Thoracic aorta (tissue), 2 donors: ENCODE measurements at places on chromosomes 3 and 15. TPM values are rescaled to one million over a fixed set of nuclear protein-coding genes. Genes with fewer than 3 reads are reported as not detected.
A peak's percentile ranks its signal among the peaks of the same experiment; 100 is the strongest.

- H3K4me1 ChIP-seq, result no peaks in the 10 kb centered on the region
- no peak overlapping the region for H3K4me3 ChIP-seq
Measured at GRCh38 chr15:93244696-93245660, 156.0 kb upstream of the RGMA start.

GRCh38 chr3:159178209-159178897 lies 376.5 kb downstream of the MFSD1 start:
- no peak for DNase-seq
- no peaks in the 10 kb centered on the region for H3K27me3 ChIP-seq
- H3K4me1 ChIP-seq, result no peaks in the 10 kb centered on the region
- H3K36me3 ChIP-seq, result no peaks in the 10 kb centered on the region
- no peak overlapping the region for H3K27ac ChIP-seq

Gene KNL1
- 11.4 TPM for total RNA-seq

DNA sequence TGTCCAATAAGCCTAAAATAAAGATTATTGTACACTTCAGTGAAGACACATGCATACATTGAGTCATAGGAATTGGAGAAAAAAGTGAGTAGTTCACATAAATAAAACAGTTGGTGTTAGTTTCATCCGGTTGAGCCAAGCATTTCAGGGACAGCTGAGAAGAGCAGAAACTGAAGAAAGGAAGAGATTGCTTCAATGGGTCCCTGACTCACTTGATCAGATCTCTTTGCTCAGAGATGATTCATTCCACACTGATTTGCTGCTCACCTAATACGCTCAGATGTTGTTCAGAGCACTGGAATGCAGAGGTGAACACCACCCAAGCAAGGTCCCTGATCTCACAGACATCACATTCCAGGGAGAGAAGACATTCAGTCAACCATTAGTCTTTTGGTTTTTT lies 93.7 kb downstream of the RAD18 start:
- H3K36me3 ChIP-seq, result no peaks in the 10 kb centered on the region
- H3K27me3 ChIP-seq, result no peaks in the 10 kb centered on the region
- DNase-seq, result no peak
- no peaks in the 10 kb centered on the region for H3K4me1 ChIP-seq
- H3K27ac ChIP-seq, result no peak overlapping the region

DNA sequence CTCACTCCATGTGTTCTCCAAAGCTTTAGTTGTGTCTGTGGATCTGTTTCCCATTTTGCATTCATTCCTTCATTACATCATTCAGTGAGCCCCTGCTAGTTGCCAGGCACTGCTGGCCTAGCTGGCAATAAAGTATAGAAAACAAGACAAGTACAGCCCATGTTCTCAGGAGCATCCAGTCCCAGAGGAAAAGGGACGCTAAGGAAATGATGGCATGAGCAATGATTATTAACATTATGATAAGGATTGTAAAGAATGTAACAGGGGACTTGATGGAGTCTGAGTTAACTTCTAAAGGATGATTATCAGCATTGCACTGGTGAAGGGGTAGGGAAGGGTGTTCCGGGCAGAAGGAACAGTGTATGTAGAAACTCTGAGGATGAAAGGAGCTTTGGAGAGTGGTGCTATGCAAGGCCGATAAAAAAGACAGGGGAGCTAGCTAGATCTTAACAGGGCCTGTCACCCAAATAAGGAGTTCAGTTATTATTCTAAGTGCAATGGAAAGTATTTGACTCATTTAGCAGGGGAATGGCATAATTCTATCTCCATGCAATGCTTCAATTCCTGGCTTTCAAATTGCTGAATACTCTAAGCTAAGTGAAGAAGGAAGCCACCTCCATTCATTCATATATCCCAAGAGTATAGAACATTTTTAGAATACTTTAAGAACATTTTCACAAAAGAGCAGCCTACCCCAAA lies 258.2 kb upstream of the STT3B start:
- H3K27ac ChIP-seq, result peak overlapping the region; percentile 63
- H3K27me3 ChIP-seq, result no peaks in the 10 kb centered on the region

- H3K27ac ChIP-seq, result no peak overlapping the region
- no peak overlapping the region for H3K4me3 ChIP-seq
- no peaks in the 10 kb centered on the region for H3K27me3 ChIP-seq
- DNase-seq, result no peak
Measured at GRCh38 chr3:186339180-186339918, 22.7 kb downstream of the DGKG start.

GRCh38 chr3:16790432-16791400 lies 94.0 kb upstream of the PLCL2 start:
- H3K27ac ChIP-seq, result no peak overlapping the region
- no peaks in the 10 kb centered on the region for H3K27me3 ChIP-seq
- no peak overlapping the region for H3K4me3 ChIP-seq
- no peak for DNase-seq
- H3K36me3 ChIP-seq, result no peaks in the 10 kb centered on the region
- peaks cover 5% of the 10 kb centered on the region for H3K4me1 ChIP-seq

DNA sequence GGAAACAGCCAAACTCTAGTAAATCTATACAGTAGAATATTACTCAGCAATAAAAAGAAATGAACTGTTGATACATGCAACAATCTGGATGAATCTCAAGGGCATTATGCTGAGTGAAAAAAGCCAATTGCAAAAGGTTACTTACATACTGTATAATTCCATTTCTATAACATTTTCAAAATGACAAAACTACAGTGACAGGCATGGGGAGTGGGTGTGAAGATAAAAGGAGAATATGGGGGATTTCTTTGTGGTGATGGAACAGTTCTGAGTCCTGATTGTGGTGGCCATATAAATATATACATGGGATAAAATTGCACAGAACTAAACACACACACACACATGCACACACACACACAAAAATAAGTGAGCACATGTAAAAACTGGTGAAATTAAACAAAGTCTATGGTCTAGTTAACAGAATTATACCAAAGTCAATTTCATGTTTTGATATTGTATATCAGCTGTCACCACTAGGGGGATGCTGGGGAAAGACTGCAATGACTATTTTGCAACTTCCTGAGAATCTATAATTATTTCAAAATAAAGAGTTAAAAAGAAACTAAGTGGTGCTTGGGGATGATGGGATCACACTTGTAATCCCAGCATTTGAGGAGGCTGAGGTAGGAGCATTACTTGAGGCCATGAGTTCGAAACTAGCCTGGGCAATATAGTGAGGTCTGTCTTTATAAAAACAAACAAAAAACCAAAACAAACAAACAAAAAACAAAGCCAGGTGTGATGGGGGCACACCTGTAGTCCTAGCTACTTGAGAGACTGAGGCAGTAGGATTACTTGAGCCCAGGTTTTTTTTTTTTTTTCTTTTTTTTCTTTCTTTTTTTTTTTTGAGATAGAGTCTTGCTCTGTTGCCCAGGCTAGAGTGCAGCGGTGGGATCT lies 66.0 kb downstream of the SPTSSB start:
- H3K27me3 ChIP-seq, result no peaks in the 10 kb centered on the region
- H3K27ac ChIP-seq, result no peak overlapping the region
- no peaks in the 10 kb centered on the region for H3K36me3 ChIP-seq
- no peaks in the 10 kb centered on the region for H3K4me1 ChIP-seq

DNA sequence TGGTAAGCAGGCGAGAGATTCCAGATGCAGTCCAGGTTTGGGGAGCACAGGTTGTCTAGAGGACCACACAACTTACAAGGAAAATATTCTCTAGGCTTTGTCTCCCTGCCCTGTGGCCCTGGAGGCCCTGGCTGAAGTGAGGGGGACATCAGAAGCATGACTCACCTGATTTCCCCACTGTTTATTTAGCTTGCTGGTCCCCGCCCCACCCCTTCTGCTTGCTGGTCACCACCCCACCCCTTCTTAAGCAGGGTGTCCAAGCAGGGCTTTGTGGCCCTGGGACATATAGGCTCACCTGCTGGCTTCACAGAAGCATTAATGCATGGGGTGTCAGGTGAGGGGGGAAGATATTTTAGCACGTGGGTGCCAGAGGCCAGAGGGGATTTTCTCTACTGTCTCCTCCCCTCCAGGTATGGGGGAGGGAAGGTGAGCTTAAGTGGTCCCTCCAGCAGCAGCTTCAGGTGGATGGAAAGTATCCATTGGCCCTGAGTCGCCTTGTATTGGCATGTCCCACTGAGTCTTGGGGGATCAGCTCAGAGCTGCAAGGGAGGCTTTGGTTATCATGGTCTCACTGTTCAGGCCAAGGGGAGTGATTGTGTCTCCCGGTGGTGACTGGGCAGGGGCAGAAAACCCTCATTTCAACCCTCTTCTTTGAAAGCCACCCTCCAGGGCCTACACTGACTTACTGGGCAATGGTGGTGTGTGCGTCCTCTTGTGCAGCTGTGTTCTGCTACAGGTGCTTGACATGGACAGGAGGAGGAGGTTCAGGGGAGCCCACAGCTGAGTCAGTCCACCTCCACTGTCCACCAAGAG lies 49.8 kb downstream of the GASK1A start:
- H3K27ac ChIP-seq, result no peak overlapping the region
- no peaks in the 10 kb centered on the region for H3K27me3 ChIP-seq

DNA sequence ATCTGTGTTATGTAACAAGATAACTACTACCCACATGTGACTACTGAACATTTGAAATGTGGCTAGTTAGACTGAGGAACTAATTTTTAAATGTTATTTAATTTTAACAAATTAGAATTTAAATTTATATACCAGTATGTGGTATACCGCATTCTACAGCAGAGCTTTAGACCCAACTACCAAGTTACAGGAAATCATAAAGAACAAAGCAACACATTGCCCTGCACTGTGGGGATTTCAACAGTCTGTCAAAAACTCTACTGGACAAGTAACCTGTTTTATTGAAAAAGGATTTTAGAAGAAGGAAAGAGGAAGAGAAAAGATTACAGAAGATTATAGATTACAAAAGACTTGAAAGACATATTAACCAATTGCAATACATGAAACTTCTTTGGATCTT lies 64.9 kb downstream of the DPH6 start:
- no peak overlapping the region for H3K4me3 ChIP-seq
- DNase-seq, result no peak
- no peaks in the 10 kb centered on the region for H3K27me3 ChIP-seq
- no peaks in the 10 kb centered on the region for H3K36me3 ChIP-seq
- peaks cover 28% of the 10 kb centered on the region for H3K4me1 ChIP-seq
- no peak overlapping the region for H3K27ac ChIP-seq

GRCh38 chr3:112650482-112650881 lies 9.5 kb upstream of the CCDC80 start:
- DNase-seq, result no peak
- H3K4me3 ChIP-seq, result no peak overlapping the region
- H3K36me3 ChIP-seq, result no peaks in the 10 kb centered on the region
- H3K4me1 ChIP-seq, result peaks cover 5% of the 10 kb centered on the region
- H3K27ac ChIP-seq, result no peak overlapping the region

- H3K36me3 ChIP-seq, result no peaks in the 10 kb centered on the region
- no peak overlapping the region for H3K4me3 ChIP-seq
- no peak overlapping the region for H3K27ac ChIP-seq
Measured at GRCh38 chr3:174955513-174956016, 96.4 kb downstream of the NAALADL2 start.

DNA sequence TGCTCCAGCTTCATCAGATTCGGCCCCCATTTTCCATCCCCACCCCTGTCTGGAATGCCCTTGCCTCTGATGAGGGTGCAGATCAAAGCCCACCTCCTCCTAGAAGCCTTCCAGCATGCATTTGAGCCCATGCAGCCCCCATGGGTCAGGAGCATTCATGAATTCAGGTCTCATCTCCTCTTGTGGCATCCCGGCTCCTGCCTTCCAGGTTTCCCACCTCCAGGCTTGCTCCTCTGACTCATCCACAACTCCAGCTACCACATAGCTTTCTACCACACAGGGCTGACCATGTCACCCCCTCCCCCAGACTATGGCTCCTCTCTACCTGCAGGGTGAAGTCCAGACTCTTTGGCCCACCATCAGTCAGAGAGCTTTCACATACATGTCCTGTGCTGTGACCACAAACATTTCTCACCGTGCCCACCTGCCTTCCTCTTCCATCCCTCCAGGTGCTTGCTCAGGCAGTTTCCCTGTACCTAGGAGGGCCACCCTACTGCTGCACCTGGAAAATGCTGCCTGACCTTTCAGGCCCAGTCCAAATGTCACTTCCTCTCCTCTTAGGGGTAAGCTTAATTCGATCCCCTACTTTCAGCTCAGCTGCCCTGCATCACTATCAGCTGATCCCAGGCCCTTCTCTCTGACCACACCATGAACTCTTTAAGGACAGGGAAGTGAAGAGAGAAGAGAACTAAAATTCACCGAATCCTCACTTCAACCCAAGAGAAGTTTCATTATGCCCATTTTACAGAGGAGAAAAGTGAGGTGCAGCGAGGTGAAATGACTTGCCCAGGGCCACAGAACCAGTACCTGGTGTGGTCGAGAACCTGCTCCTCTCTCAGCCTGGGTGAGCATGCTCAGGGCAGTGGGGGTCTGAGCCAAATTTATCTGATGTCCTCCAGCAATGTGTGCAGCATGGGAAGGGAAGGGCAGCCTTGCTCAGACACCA lies 13.7 kb upstream of the FGD5 start:
- peaks cover 6% of the 10 kb centered on the region for H3K4me1 ChIP-seq
- H3K36me3 ChIP-seq, result no peaks in the 10 kb centered on the region
- no peak overlapping the region for H3K27ac ChIP-seq
- no peak overlapping the region for H3K4me3 ChIP-seq

Gene SRGAP3
- total RNA-seq, result 12.8 TPM

GRCh38 chr3:189953551-189953950 lies 167.1 kb downstream of the P3H2 start:
- no peaks in the 10 kb centered on the region for H3K27me3 ChIP-seq
- H3K27ac ChIP-seq, result no peak overlapping the region
- DNase-seq, result no peak
- no peak overlapping the region for H3K4me3 ChIP-seq
- no peaks in the 10 kb centered on the region for H3K4me1 ChIP-seq
- H3K36me3 ChIP-seq, result no peaks in the 10 kb centered on the region

- DNase-seq, result peak; percentile 70
- H3K4me1 ChIP-seq, result peaks cover 77% of the 10 kb centered on the region
- H3K27me3 ChIP-seq, result no peaks in the 10 kb centered on the region
- peak overlapping the region; percentile 91 for H3K27ac ChIP-seq
Measured at GRCh38 chr3:52831500-52832301, 1.2 kb upstream of the ITIH4 start.

GRCh38 chr3:195931582-195932273 lies 23.4 kb upstream of the TNK2 start:
- no peaks in the 10 kb centered on the region for H3K4me1 ChIP-seq
- no peaks in the 10 kb centered on the region for H3K27me3 ChIP-seq
- H3K36me3 ChIP-seq, result no peaks in the 10 kb centered on the region
- no peak overlapping the region for H3K4me3 ChIP-seq

DNA sequence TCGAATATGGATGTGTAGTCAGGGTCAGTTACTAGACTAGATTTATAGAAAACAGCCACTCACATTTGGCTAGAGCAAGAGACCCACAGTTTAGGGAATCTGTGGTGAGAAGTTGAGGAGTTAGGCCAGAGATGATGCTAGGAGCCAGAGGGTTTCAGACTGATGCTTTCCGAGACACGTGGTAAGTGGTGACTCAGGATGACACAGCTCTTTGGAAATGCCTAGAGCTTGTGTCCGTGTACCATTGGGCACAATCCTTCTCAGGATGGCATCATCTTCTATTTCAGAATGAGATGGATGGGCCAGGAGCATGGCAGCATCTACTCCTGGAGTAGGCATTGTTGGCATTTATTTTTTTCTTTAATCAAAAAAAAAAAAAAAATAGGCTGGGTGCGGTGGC lies 28.5 kb downstream of the PTPRG start:
- no peak overlapping the region for H3K4me3 ChIP-seq
- no peaks in the 10 kb centered on the region for H3K36me3 ChIP-seq
- H3K27me3 ChIP-seq, result no peaks in the 10 kb centered on the region
- H3K27ac ChIP-seq, result no peak overlapping the region
- H3K4me1 ChIP-seq, result peaks cover 8% of the 10 kb centered on the region

GRCh38 chr15:100602823-100603393 lies 519 bp downstream of the ASB7 start:
- H3K27ac ChIP-seq, result peak overlapping the region; percentile 76
- peak overlapping the region; percentile 94 for H3K4me3 ChIP-seq
- H3K4me1 ChIP-seq, result peaks cover 20% of the 10 kb centered on the region
- no peak for DNase-seq
- H3K27me3 ChIP-seq, result no peaks in the 10 kb centered on the region
- H3K36me3 ChIP-seq, result no peaks in the 10 kb centered on the region

Gene PFKFB4
- total RNA-seq, result 3.7 TPM
